ENCODE measurements at places on chromosomes 3 and 15.

- DNase-seq, result no peak
Measured at GRCh38 chr3:3503411-3503810, 295.8 kb upstream of the LRRN1 start.

GRCh38 chr15:47987908-47988532, 132.8 kb upstream of the SLC24A5 start:
- DNase-seq, result no peak

DNA sequence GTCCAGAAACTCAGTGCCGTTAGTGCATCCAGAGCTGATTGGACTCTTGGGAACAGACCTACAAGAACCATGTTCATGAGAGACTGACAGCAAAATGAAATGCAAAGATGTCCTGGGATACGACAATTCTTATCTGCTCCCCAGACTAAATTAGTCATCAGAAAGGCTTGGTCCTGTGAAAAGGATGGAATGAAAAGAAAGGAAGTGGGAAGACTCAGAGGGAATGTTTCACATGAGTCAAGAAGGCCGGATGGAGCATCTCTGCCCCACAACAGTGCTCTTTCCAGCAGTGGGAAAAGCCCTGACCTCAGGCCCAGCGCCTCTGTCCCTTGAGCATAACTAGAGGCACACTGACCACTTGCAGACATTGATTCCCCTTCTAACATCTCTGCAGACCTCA, 39.3 kb upstream of the UACA start:
- no peak for DNase-seq

DNA sequence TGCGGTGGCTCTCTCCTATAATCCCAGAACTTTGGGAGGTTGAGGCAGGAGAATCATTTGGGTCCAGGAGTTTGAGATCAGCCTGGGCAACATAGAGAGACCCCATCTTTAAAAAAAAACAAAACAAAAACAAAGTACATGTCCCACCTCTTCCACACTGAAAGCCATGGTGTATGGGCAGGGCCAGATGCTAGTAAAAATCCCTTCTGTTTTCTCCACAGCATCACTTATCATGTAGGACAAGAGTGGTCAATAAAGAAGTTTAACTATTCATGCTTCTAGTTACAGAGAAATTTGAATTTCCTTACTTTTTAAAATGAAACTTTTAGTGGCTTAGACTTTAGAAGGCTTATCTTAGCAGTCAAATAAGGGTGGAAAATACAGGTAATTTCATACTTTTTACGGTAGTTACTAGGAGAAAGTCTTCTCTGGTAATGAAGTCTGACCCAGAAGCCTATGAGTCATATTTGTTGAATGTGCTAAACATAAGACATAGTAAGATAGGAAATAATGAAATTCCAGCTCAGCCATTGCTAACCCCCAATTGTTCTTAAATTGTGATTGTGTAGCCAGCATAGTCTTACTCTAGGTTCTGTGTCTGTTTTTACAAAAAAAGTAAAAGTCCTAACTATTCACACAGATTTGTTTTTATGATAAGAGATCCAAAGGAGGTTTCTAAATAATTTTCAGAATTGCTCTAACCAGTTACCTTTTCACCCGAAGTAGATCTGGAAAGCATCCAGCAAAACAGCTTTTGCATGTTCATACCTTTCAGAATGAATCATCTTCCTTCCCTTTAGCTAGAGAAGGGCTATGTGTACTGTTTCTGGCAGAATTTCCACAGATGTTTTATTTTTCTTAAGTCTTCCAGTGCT, 16.4 kb upstream of the ZNF609 start:
- no peak for DNase-seq

GRCh38 chr3:14524920-14525660, 15.1 kb downstream of the GRIP2 start:
- DNase-seq, result no peak

- no peak for DNase-seq
Measured at GRCh38 chr3:138941259-138941885, 5.6 kb downstream of the FOXL2 start.

DNA sequence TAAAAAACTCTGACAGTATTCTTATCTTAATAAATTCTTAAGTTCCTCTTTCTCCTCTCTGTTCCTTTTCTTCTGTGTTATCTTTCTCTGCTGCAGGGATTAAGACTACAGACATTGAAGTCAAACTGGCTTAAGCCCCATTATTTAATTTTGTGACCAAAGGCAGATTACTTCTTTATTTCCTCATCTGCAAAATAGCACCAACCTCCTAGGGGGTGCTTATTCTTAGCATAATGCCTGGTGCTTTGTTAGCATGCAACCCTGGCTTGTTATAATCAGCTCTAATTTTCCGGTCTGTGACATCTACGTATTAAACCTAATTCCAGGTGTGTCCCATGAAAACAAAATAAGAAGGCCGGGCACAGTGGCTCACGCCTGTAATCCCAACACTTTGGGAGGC, 23.8 kb downstream of the SEMA6D start:
- no peak for DNase-seq

DNA sequence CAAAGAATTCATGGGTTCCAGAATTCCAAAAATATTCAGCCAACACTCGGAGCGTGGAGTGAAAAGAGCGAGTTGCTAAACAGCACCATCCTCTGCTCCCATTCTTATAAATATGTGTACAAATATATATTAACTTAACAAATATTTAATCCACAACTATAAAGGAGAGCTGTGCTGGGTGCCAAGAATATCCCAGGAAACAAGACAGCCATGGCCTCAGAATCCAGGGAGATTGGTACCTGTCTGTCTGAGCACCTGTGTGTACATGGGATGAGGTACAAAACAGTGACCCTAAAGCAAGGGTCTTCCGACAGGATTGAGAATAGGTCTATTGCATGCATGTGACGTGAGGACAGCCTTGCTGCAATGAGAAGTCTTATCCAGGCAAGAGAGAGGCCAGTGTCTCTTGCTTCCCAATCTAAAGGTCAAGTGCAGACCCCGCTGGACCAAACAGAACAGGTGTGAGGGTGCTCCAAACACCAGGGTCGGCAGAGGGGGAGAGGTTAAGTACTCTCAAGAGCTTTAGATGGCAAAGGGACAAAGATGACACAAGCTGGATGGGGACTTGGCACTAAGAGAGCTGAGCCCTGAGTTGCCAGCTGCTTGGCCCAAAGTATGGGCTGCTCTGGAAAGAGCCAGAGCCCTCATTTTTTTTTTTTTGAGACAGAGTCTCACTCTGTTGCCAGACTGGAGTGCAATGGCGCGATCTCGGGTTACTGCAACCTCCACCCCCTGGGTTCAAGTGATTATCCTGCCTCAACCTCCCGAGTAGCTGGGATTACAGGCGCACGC, 36.2 kb downstream of the HOMER2 start:
- DNase-seq, result no peak

GRCh38 chr3:197149528-197149927, 119.9 kb upstream of the MELTF start:
- no peak for DNase-seq

GRCh38 chr3:101158374-101158773, 162.0 kb downstream of the IMPG2 start:
- DNase-seq, result no peak

DNA sequence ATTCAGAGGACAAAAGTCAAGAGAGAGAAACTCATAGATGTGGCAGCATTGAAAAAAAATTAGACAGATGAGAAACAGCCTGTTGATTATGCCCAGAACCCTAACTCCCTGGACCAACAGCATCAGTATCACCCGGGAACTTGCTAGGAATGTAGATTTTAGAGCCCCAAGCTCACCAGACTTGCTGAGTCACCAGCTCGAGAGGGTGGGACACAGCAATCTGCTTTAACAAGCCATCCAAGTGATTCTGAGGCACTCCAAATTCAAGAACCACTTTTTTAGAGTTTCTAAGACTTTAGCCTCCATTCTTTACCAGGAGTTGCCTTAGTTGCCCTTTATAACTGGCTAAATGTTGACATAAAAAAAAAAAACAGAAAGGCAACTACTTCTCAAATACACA, 70.9 kb downstream of the CGGBP1 start:
- DNase-seq, result no peak

Data from effector CD4-positive, alpha-beta T cell (primary cell).